ENCODE measurements at places on chromosomes 16 and 17.

GRCh38 chr16:1051446-1051845 lies 21.1 kb upstream of the SSTR5 start:
- no peak for DNase-seq

DNA sequence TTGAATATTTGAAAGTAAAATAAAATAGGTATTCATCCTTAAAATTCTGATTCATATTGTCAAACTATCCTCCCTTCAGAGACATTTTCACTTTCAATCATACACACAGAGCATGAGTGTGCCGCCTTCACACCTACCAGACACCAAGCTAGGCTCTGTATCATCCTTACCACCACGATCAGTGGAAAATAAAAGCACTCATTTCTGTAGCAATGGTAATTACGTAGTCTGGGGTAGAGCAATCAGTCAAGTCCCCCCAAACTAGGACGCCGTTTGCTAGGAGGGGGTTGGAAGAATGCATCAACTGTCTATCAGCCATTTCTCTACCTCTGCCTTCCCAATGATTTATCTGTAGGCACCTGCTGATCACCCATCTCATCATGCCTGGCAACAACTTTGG lies 84.6 kb upstream of the GRIN2A start:
- no peak for DNase-seq

DNA sequence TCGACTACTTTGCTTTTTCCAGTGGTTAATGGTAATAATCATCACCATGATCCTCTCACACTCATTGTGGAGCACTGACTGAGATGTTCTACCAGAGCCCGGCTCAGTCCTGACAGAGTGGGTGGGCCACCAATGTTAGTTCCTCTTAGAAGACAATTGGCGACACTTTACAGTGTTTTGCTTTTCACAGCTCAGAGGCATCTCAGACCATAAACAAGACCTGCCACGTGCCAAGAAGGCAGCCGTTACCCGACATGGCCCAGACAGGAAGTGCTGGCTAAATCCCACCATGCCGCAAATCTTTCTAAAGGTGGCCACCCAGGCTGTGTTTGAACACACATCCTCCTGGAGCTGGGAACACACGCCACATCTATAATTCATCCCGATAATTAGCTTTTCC lies 103.7 kb downstream of the XYLT1 start:
- DNase-seq = peak; percentile 35

GRCh38 chr16:48194828-48195556 lies 39.2 kb upstream of the ABCC12 start:
- no peak for DNase-seq

DNA sequence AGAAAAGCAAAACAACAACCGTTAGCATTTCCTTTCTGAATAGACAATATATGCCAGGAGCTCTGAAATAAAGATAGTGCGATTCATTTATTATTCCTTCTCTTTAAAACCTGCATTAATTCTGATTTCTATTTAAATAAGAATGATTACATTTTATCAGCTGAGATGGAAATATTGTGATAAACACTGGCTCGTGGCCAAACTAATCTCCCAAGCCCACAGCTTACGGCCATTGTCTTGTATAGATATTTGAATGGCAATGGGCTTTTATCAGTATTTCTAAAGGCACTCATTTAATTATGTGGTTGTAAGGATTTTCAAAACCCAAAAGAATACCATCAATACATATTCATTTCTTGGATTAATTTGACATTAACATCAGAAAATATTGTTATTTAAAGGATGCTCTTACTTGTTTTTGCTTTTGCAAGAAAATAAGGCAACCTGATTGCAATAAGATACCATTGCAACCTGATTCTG lies 123.7 kb upstream of the IRX5 start:
- no peak for DNase-seq

DNA sequence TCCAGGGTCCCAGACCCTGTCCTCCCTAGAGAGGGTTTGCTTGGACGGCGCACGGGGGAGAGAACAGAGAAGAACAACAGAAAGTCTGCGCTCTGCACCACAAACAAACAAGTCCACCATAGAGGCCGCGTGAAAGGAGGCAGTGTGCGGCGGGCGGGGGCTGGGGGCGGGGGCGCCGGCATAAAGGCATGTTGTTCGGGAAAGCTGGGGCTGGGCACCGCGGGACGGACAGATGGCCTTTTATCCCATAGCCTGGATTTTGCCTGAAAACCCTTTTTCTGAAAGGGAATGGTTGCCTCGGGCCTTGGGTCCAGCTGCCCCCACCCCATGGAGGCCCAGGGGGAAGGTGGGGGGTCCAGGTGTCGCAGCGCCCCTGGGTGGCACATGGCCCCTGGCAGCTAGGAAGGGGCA lies 26.0 kb downstream of the FA2H start:
- DNase-seq = no peak

DNA sequence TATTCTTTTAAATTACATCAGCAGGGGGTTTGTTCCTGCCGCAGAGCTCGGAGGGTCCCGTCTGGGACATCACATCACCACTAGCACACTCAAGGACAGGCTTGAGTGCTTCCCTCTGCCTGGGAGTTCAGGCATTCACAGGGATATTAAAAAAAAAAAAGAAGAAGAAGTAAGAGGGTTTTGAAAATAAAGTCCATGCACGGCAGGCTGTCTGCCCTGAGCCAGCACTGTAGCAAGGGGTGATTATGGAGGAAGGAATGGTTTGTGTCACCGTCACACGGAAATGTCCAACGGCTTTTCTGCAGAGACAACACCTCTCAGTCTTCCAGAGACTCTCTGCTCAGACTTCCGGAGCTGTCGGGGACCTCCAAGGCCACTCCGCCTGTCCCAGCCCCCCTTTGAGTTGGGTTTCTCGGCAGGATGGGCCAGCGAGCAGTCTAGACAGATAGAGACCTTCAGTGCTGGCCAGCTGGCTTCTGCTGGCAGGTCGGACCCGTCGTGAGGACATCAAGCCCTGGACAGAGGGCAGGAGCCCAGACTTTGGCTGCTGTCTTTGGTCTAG lies 33.6 kb downstream of the MEOX1 start:
- no peak for DNase-seq

GRCh38 chr17:76182016-76182764 lies 41.1 kb upstream of the FOXJ1 start:
- peak; percentile 85 for DNase-seq

DNA sequence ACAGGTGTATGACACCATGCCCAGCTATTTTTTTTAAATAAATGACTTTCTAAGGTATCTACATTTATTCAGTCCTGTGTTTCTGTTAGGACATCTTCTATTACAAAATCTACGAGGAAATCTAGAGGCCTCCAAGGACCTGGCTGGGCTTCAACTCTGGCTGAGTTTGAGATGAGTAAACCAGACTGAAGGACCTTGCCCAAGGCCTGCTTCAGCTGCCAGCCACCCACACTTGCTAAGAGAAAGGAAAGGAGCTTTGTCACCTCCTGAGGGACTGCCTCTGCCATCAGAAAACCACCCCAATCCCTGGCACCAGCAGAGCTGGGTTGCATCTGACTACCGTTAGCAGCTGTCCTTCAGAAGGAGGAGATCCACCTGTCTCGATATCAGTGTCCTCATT lies 1.3 kb upstream of the MYO1D start:
- no peak for DNase-seq

GRCh38 chr16:57591086-57591869 lies 37.2 kb upstream of the ADGRG1 start:
- DNase-seq = peak; percentile 50

- DNase-seq = no peak
These were observed 20.4 kb downstream of the POLR3E start for GRCh38 chr16:22317625-22318024.

GRCh38 chr17:62921817-62922216 lies 44.2 kb upstream of the TANC2 start:
- DNase-seq = no peak

DNA sequence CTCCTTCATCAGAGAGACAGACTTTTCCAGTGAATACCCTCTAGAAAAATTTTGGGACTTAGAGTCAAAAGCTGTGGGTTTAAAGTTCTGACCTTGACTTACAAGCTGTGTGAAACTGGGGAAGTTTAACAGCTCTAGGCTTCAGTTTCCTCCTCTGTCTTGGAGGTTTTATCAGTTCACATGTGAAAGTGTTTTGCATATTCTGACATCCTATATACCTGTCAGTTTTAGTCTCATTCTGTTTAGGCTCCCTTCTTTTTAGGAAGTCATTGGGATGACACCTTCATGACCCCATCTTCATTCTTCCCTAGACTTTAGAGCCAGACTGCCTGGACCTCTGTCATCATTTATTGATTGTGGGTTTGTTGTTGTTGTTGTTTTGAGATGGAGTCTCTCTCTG lies 44.4 kb downstream of the YPEL2 start:
- no peak for DNase-seq

GRCh38 chr17:10130263-10130662 lies 68.1 kb downstream of the GAS7 start:
- DNase-seq = no peak

- no peak for DNase-seq
These were observed 142.8 kb downstream of the AXIN2 start for GRCh38 chr17:65418622-65419021.

- no peak for DNase-seq
These were observed 3.0 kb upstream of the RCVRN start for GRCh38 chr17:9907883-9908648.

DNA sequence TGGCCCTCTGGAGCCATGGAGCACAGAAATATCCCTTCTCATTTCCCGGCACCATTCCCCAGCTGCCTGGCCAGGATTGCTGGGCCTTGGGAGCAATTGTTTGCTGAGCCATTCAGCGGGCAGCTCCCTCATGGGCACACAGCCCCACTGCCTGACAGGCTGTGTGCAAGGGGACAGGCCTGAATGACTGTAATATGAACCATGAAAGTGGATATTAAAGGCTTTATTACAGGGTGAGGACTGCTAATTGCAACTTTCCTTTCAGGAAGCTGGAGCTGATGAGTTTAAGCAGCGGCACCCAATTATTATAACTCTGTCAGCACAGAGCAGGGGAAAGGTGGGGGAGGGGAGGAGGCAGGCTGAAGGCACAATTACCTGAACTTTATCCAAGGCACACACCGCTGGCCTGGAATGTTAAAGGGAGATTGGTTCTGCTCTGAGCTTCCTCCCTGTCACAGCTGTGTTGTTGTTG lies 159.8 kb upstream of the SDK2 start:
- no peak for DNase-seq

DNA sequence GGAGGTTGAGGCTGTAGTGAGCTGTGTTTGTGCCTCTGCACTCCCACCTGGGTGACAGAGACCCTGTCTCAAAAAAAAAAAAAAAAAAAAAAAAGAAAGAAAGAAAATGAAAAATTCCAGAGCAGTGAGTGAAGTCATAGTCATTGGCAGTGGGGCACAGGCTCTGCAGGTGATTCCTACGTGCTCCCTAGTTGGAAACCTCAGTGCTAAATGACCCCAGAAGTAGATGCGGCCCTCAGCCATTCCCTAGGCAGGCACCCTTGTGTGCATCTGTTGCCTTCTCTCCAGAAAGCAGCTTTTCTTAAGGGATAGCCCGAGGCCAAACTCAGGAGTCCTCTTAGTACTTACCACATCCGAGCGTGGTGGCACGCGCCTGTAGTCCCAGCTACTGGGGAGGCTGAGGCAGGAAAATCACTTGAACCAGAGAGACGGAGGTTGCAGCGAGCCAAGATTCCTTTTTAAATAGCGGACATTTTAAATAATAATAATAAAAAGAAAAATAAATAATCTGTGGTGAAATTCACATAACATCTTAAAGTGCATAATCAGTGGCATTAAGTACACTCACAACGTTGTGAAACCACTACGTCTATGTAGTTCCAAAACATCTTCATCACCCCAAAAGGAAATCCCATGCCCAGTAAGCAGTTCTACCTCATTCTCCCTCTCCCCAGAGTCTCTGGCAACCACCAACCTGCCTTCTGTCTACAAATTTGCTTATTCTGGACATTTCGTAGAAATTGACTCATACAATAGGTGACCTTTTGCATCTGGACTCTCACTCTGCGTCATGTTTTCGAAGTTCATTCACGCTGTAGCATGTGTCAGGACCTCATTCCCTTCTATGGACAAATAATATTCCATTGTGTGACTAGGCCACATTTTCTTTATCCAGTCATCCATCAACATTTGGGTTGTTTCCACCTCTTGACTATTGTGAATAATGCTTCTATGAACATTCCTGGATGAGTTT lies 12.5 kb upstream of the SPHK1 start:
- no peak for DNase-seq

DNA sequence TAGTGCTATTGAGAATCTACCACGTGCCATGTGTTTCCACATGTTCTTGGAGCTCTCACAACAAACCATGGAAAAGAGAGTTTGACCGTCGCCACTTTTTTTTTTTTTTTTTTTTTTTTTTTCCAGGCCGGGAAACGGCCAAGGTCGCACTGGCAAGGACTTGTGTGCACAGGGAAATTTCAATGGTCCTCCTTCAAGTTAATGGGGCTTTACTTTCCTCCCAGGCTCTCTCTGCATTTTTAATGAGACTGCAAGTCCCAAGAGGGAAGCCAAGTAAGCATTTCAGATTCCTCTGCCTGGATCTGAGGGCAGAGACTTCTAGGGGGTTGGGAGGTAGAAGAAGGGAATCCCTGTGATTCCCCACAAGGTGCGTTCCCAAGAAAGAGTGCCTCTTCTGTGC lies 94.7 kb upstream of the MPHOSPH6 start:
- no peak for DNase-seq

- no peak for DNase-seq
These were observed 110.8 kb upstream of the DNAH9 start for GRCh38 chr17:11487469-11487868.

GRCh38 chr17:82848022-82848592 lies 8.3 kb upstream of the ZNF750 start:
- peak; percentile 23 for DNase-seq

DNA sequence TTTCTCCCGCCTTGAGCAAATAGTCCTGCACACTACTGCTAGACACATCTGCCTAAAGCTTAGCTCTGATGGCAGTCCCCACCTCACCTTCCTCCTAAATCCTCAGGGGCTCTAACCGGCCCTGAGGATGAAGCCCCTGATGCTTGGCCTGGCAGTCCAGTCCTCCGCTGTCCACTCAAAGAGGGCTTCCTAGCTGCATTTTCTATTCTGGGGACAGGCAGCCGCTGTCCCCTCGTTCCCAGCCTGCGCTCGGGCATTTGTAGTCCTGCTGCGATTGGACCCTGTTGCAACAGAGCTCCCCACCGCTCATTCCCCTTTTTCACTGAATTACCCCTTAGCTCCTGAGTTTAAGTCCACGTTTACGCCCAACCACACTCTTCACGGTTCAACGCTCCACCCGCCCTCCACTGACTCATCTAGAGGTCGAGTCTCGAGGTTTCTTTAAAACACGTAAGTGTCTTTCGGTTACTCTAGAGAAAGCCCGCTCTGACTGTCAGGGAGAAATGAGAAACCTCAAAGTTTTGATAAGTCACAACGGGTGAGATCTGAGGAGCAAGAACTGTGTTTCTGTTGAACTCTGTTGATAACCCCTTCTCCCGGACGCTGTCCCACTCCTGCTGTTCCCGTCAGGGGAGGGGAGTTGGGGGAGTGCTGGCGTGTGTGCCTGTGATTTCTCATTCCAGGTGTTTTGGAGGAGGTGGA lies 4.5 kb downstream of the CCR7 start:
- DNase-seq = peak; percentile 80

GRCh38 chr16:3577302-3577752 lies at the start of gene NLRC3:
NLRC3 (minus strand) TSS chr16:3577403; CDS start chr16:3565036, 12,367 bp downstream.
- DNase-seq = peak; percentile 60

Data from CD8-positive, alpha-beta memory T cell (primary cell).